ENCODE measurements at places on chromosomes 3 and 15.

DNA sequence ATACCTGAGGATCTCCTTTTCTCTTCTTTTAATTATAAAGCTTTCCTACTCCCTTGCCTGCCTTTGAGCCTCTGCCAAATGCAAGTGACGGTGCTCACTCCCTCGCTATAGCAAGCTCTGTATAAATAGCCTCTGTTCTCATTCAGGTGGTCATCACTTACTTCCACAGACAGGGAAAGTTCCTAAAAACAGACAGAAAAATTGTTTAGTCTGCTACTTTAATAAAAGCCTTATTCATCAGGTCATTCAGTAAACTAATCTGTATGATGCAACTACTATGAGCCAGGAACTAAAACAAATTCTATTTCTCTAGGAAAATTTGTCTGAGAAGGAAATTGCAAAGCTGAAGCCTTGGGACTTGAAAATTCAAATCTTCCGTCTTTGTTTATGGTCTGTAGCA lies 10.2 kb upstream of the DLG1 start:
- no peak for DNase-seq

DNA sequence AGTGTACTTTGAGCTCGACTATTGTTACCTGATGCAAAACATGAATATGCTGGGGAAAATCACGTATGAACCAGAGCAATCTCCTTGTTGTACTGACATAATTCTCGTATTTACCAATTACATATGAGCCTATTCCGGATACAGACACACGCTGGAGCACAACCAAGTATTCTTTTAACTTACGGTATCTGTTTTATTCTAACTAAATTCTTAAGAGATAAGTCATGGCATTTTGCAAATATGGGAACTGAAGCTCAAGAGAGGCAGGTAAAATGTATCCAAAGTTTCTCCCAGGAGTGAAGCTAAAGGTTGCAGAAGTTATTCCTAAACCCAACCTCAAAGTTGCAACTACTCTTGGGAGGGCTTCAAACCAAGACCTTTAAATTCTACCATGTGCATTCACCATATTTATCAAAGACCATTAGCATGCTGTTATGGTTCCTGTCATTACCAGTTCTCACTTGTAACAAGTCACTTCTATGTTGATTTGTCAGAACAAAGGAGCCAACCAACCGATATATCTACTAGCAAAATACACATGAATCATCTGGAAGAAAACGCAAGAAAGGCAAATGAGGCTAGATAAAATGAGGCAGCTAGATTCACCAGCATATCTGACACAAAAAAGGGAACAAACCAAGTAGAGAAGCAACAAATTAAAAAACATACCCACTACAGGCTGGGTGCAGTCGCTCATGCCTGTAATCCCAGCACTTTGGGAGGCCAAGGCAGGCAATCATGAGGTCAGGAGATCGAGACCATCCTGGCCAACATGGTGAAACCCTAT lies 17.8 kb downstream of the TBL1XR1 start:
- DNase-seq = no peak

GRCh38 chr3:129616713-129617112 lies 10.2 kb upstream of the PLXND1 start:
- no peak for DNase-seq

DNA sequence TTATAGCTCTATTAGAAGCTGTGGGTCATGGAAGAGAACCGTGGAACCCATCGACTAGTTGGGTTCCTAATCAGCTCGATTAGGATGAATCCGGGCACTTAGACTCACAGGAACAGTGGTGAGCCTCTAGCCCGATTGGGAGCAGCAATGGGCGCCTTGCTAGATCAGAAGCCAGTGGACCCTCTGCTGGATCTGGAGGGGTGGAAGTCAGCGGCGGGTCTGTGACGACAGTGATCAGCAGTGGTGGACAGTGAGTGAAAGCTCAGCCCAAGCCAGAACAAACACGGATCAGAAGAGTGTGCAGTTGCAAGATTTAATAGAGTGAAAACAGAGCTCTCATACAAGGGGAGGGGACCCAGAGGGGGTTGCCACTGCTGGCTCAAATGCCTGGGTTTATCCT lies 1170.2 kb downstream of the OTOL1 start:
- no peak for DNase-seq

GRCh38 chr3:170641510-170642236 lies 55.8 kb upstream of the SLC7A14 start:
- DNase-seq = no peak

DNA sequence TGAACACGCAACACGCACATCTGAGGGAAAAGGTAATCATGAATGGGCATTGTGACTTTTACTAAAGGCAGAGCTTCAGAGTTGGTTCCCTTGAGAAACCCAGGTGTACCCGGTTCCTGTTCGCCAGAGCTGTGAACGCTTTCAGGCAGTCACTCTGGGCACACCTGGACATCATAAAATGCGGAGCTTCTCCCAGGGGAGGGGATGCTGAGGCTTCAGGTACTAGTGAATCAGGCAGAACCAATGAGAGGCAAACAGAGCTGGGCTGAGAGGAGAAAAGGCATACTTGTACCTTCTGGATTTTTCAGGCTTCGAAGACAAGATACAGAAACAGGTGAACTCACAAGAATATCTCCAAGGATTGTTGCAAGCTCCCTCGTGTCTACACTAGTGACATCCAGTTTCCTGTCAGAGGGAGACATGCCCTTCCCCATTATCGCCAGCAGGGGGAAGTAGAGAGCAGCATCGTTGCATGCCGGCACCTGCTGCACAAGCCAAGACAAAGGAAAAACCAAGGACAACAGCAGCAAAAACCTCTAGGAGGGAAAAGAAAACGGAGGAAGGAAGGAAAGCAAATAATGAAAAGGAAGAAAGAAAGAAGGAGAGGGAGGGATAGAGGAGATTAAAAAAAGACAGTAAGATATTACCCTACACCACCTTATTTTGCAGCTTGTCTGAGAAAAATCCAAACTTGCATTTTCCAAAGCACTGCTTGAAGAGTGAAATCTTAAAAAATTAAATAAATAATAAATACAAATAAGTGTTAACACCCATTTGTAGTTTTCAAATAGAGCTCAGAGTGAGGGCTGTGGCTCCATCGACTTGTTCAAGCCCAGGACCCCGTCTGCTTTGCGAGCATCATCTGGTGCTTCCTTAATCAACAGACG lies 2.0 kb downstream of the AHSG start:
- no peak for DNase-seq

GRCh38 chr3:31106204-31106603 lies 211.7 kb upstream of the GADL1 start:
- peak; percentile 78 for DNase-seq

- DNase-seq = no peak
These were observed 844 bp downstream of the IMPG2 start for GRCh38 chr3:101319531-101319930.

- DNase-seq = peak; percentile 87
These were observed 57.3 kb upstream of the PPP2R3A start for GRCh38 chr3:135908225-135908624.

DNA sequence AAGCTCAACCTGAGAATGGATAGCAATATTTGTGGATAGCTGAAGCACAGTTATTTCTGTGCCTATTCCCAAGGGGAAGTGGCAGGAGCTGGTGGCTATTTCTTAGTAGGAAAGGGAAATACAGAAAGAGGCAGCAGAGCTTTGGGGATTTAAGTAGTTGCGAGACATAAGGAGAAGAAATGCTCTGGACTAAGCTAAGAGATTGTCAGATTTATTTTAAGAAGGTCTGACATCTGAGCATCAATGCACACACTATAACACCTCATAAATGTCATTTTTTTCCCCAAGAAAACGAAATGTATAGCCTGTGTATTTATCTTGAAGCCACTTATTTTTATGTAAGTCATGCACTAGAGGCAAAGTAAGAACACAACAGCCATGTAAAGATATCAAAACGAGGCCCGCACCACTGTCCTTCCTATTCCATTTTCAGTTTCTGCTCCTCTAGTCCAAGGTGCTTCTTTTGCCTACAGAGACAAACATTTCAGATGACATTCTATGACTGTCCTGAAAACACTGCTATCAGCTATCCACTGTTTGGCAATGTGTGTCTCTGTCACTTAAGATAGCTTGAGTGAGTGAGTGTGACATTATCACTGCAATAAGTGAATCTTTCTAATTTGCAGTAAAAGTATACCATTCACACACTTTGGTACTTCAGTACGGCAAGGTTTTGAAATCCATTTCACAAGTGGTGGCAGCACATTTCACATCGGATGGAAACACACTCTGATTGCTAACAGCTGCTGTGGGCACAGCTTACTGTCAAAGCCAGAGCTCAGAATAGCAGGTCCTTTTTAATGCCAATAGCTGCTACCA lies 62.7 kb upstream of the ICE2 start:
- no peak for DNase-seq

- peak; percentile 96 for DNase-seq
These were observed at the start of gene PARP16 for GRCh38 chr15:65286704-65287519. Gene PARP16, minus strand, starts transcription at chr15:65286883. Its CDS starts 457 bp downstream, at chr15:65286426.

DNA sequence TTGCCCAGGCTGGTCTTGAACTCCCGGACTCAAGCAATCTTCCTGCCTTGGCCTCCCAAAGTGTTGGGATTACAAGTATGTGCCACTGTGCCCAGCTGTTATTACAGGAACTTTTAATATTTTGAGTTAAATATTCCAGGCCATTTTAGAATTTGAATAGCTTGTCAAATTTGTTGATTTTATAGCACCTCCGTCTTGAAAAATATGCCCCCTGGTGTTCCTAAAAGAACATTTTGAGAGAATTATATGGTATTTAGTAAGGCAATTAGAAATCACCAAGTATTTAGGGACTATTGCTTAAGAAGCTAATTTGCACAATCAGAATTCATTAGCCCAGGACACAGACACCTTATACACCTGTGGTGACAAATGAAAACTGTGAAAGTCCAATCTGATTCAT lies 23.7 kb downstream of the PDE8A start:
- DNase-seq = no peak

DNA sequence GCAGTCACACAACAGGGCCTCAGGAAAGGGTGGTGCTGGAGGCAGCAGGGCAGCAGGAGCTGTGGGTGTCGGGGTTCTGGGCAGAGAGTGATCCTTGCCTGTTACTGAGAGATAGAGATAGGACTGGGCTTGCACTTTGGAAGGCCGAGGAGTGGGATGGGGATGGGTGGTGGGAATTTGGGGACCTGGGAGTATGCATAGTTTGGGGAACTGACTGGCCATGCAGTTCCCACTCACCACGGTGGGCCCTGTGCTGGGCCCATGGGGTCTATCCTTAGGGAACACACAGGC lies 192.5 kb upstream of the LINGO1 start:
- no peak for DNase-seq
